ENCODE measurements at places on chromosomes 12 and 14. TPM values are rescaled to one million over a fixed set of nuclear protein-coding genes. Genes with fewer than 3 reads are reported as not detected.

The DENND5B gene
- total RNA-seq = 1.5 TPM

The KRT1 gene
- total RNA-seq = 0.61 TPM

The CLEC1B gene
- not detected for total RNA-seq

The TBC1D30 gene
- 0.45 TPM for total RNA-seq

The DNAH10 gene
- total RNA-seq = 0.10 TPM

The DIO3 gene
- total RNA-seq = not detected

The TMEM63C gene
- total RNA-seq = 4.9 TPM

The MYF6 gene
- not detected for total RNA-seq

The LRTM2 gene
- total RNA-seq = not detected

The GPR162 gene
- 1.3 TPM for total RNA-seq

The NRXN3 gene
- not detected for total RNA-seq

The FOXG1 gene
- total RNA-seq = not detected

The IL22 gene
- not detected for total RNA-seq

The GNG2 gene
- 62.1 TPM for total RNA-seq

The AMHR2 gene
- not detected for total RNA-seq

The ADAM21 gene
- not detected for total RNA-seq

The ASPG gene
- total RNA-seq = 0.11 TPM

The IL26 gene
- 3.1 TPM for total RNA-seq

The PROX2 gene
- total RNA-seq = not detected

The TTC9 gene
- total RNA-seq = 35.5 TPM

The VRK1 gene
- total RNA-seq = 52.2 TPM

The ATL1 gene
- 2.2 TPM for total RNA-seq

The PTGER2 gene
- 1.7 TPM for total RNA-seq

The FAM186B gene
- total RNA-seq = 0.51 TPM

The ACOT4 gene
- 0.69 TPM for total RNA-seq

The TMPRSS12 gene
- not detected for total RNA-seq

The ASCL1 gene
- not detected for total RNA-seq

The HOTAIR gene
- total RNA-seq = not detected

The ACRBP gene
- 5.1 TPM for total RNA-seq

The OR4E2 gene
- total RNA-seq = not detected

The PRH2 gene
- total RNA-seq = not detected

The CLEC4A gene
- total RNA-seq = 0.41 TPM

The NOC4L gene
- 25.9 TPM for total RNA-seq

The WASHC4 gene
- total RNA-seq = 53.0 TPM

The MYRFL gene
- total RNA-seq = not detected

The KCNK10 gene
- 0.10 TPM for total RNA-seq

The MRPL52 gene
- total RNA-seq = 131 TPM

The PLA2G1B gene
- not detected for total RNA-seq

The OAS3 gene
- 18.5 TPM for total RNA-seq

All from naive thymus-derived CD4-positive, alpha-beta T cell (primary cell).